ENCODE measurements at places on chromosomes 6 and 20.

DNA sequence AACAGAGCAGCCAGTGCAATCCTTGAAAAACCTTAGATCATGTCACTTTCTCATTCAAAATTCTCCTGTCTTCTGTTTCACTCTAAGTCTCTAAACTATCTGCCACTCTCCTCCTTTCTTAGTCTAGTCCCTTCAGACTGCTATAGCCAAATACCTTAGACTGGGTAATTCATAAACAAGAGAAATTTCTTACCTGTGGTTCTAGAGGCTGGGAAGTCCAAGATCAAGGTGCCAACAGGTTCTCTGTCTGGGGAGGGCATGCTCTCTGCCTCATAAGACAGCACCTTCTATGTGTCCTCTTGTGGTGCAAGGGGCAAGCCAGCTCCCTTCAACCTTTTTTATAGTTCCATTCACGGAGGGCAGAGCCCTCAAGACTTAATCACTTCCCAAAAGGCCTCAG lies 156.3 kb downstream of the MTFR2 start:
- no peak for DNase-seq

- DNase-seq, result no peak
Observed at GRCh38 chr6:126781582-126781981, 336.9 kb upstream of the RSPO3 start.

DNA sequence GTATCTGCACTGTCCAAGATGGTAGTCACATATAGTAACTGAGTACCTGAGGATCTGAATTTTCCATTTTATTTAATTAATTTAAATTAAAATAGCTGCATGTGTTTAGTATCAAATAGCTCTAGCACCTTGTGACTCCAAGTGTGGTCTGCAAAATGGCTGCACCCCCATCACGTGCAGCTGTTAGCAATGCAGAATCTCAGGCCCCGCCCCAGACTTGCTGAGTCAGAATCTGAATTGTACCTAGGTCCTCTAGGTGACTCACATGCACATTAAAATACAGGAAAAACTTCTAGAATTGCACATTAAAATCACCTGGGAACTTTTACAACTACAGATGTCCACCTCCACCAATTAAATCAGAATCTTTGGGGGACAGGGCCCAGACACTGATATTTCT lies 19.2 kb upstream of the FAM83C start:
- DNase-seq, result peak; percentile 92

GRCh38 chr6:36305885-36306284 lies 30.8 kb downstream of the BNIP5 start:
- DNase-seq, result no peak

DNA sequence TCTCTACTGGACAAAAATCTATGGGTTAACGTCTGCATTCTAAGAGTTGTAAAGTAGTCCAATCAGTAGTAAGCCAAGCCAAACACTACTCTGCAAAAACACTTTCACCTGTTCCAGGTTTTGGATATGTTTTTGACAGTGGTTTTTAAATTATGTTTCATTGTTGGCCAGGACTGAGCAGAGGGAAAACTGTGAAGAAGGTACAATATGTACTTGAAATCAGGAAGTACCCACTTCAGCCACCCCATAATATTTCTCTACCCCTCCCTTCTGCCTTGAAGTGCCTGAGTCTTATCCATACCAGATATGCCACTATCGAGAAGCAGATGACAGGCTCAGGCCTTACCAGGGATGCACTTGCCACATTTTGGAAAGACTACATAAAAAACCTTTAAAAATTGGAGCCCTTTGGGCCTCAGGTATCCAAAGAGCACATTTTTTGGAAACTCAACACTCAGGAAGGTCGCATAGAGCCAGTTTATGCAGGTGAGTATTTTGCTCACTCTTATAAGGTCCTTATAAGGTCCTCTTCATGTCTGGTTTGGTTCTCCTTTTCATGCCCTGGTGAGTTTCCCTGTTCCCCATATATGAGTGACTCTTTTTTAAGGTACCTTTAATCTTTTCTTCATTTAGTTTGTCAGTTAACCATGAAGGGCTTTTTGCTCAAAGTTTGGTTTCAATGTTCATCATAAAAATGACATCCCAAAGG lies 859.3 kb upstream of the FLRT3 start:
- DNase-seq, result no peak

GRCh38 chr6:113362301-113363047 lies 494.7 kb upstream of the MARCKS start:
- peak; percentile 80 for DNase-seq

GRCh38 chr6:4259391-4259790 lies 124.0 kb upstream of the ECI2 start:
- no peak for DNase-seq

- DNase-seq, result no peak
Observed at GRCh38 chr20:54038961-54039360, 31.4 kb downstream of the BCAS1 start.

DNA sequence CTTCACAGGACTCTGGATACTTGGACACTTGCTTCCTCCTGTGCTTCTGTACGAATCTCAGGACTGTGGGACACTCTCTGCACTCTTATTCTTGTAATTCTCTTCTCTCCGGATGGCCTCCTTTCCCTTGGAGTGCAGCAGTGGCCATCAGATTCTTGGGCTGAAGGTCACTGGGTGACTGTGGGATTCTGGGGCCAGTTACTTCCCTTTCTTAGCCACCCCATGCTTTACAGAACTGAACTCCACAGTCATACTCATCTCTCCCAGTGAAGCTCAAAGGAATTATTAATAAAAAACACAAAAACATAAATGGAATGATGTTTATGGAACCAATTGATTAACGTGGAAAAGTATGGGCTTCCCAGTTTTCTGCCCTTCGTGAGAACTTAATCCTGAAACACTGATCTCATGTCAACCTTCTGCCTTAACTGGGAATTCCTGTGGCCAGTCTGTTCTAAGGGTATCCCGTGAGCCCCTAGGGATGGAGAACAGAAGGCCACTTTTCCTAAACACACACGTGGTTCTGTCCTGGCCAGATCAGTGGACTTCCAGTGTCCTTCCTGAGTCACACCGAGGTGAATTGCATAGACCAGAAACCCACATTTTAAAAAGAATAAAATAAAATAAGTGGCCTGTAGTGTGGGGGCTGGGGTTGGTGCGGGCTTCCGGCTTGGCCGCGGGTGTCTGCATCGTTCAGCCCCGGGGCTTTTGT lies 23.6 kb upstream of the HLA-E start:
- DNase-seq, result peak; percentile 19

GRCh38 chr6:44761046-44761445 lies 373.5 kb downstream of the CDC5L start:
- no peak for DNase-seq

GRCh38 chr6:168988801-168989200 lies 264.8 kb downstream of the THBS2 start:
- DNase-seq, result peak; percentile 17

DNA sequence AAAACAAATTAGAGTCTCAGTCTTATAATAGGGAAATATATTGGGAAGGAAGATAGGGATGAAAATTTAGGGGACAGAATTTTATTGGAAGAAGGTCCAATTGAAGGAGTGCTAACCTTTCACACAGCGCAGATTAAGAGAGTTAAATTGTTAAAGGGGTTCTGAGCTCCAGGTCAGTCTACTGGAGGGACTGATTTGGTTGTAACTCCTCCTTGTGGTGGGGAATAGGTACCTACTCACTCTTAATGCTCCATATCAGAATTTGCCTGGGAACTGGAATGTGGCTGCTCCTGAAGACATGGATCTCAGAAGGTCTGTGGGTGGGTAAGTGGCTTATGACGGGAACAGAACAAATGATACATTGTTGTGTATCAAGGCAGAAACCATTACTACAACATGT lies 143.5 kb downstream of the FLRT3 start:
- no peak for DNase-seq

DNA sequence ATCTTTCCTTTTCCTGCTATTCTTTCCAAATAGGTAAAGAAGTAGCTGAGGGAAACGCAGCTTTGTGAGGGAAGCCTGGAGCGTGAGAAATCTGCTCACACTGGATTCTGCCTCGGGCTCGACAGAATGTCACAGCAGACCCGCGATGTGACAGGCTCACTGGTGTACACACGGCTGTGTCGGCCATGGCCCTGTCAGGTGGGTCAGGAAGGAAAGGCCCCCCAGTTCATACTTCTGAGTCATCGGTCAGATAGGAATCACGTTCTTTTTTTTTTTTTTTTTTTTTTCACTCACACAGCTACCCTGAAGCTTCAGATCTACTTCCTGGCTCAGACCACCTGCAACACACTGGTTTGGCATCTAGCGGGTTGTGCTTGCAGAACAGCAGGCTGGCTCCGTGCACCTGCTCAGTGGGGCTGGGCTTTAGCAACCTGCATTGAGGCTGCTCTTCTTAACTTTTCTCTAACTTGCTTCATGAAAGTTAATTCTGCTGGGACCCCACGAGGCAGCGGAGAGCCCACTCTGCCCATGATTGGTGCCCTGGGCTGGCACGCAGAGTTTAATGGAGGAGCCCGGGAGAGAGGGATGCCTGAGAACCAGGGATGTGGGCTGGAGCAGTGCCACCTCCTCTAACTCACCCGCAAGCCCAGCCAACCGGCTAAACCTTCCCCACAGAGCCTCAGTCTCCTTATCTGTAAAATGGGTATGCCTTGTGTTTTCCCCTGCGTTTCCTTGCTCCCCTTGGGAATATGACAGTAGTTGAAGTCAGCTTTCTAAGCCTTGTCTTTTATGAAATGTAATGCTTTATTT lies 61.5 kb upstream of the FNDC1 start:
- no peak for DNase-seq

DNA sequence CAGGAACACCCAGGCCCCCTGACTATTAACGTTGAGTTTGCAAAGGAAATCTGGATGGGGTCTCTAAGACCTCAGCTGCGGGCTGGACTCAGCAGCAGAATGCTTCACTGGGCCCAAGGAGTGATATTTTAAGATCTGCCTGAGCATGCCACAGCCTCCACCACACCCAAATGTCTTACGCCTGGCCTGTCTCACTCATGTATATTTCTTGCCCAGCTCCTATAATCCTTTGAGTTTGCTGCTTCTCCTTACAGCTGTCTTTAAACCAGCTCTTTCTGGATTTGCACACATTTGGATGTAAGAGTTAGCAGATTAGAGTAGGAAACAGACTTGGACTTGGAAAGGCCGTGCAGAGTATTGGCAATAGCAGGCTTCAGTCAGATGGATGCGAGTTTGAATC lies 16.4 kb downstream of the CASS4 start:
- no peak for DNase-seq

GRCh38 chr20:41169162-41169690 lies 31.9 kb downstream of the PLCG1 start:
- DNase-seq, result no peak

- peak; percentile 40 for DNase-seq
Observed at GRCh38 chr6:139567095-139567494, 192.6 kb upstream of the CITED2 start.

DNA sequence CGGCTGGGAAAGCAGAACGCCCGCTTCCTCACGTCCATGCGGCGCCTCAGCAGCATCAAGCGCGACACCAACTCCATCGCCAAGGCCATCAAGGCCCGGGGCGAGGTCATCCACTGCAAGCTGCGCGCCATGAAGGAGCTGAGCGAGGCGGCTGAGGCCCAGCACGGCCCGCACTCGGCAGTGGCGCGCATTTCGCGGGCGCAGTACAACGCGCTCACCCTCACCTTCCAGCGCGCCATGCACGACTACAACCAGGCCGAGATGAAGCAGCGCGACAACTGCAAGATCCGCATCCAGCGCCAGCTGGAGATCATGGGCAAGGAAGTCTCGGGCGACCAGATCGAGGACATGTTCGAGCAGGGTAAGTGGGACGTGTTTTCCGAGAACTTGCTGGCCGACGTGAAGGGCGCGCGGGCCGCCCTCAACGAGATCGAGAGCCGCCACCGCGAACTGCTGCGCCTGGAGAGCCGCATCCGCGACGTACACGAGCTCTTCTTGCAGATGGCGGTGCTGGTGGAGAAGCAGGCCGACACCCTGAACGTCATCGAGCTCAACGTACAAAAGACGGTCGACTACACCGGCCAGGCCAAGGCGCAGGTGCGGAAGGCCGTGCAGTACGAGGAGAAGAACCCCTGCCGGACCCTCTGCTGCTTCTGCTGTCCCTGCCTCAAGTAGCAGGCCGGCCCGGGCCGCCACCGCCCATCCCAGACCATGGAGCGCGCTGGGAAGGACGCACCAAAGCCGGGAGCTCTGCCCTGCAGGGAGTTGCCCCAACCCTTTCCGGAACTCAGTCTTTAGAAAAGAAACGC lies 36.7 kb downstream of the STX11 start:
- no peak for DNase-seq

DNA sequence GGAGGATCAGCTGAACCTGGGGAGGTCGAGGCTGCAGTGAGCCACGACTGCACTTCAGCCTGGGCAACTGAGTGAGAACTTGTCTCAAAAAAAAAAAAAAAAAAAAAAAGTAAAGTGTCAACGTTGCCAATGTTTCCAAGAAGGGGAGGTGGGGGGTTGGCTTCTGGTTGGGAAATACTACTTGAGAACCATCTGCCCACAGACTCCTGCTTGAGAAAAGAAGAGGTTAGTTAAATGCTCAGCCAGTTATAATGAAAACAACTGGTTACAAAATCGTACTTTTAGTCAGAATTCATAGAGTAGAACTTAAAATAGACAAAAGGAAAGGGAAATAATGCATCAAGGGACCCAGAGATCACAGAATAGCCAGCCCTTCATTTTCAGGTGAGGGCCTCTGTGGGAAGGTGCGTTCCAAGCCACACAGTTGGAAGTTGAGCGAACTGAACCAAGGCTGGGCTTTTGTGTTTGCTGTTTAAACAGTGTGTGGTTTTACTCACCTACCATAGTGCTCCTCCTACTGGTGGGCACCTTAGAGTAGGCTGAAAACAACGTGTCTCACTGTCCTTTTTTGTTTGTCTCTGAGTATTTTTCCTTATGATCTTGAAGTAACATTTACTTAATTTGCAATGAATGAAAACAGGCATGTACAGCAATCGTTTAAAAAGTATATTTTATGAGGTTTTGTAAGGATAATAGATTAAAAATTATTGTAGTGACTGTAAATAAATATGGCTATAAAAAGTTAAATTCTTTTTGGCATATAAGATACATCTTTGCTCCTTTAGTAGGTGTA lies 200.7 kb downstream of the BCAS1 start:
- peak; percentile 78 for DNase-seq

GRCh38 chr6:25714765-25715164 lies 39.8 kb upstream of the SLC17A4 start:
- DNase-seq, result peak; percentile 11

DNA sequence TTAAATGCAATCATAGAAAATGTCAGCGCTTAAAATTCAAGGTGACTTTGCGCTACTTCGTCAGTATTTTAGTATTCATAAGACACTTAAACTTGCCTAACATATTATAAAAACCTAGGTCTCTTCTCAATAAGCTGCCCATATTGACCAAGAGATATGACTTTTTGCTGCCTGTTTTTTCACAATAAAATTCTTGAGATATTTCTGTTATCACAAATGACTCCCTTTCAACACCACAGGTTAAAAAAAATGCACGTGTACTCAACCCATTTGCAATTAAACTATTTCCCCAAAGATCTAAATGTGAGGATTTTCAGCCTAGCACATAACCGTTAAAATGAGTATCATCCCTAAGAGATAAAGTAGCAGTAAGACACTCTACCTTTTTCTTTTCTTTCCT lies 10.7 kb downstream of the ATXN1 start:
- DNase-seq, result no peak

- no peak for DNase-seq
Observed at GRCh38 chr6:151001387-151002056, 136.0 kb downstream of the MTHFD1L start.

Data from LHCN-M2 (cell line).